ENCODE measurements at places on chromosomes 1 and 21.

DNA sequence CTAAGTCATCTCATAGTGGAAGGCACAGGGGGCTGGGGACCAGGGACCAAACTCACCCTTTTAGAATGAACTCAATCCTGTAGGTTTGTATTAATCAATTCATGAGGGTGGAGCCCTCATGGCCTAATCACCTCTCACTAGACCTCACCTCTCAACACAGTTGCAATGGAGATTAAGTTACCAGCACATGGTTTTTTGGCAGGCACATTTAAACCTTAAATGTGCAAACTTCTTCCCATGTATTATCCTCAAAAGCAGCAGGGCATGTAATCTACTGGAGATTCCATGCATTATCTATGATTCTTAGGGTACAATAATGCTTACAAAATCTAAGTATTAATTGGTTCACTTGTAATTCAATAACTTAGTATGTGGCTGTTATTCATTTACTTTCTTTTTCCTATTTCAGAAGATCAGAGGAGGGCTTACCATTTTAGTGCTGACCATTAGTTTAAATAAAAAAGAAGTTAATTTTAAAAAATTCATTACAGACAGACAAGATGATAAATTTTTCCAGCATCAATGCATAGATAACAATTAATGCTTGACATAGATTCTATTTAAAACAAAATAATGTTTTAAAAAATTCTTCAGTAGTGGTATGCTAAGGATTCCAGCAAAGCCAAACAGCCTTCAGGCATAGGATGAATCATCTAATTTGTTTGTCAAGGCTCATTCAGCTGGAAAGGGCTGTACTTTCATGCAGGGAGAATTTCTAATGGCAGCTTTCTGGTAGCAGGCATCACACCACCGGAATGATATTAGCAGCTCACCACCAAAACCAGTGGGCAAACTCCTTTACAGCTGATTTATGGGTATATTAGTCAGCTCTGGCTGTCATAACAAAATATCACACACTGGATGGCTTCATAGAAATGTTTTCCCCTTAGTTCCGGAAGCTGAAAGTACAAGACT lies 124.6 kb upstream of the ZNF648 start:
- no peak for DNase-seq

DNA sequence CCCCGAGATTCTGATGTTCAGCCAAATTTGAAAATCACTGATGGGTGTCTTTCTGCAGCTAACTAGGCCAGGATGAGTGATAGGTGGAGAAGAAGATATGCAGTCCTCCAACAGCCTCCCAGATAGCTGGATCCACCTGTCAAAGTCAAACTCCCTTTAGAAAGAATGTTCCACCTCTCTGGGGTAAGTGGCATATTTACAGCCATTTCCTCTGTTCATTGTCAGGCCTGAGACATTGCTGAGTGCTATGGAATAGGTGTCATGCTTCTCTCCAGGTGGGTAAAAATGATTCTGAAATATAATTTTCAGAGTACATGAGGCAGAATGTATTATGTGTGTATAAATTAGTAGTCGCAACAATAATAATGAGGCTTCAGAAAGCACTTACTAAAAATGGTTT lies 316.8 kb downstream of the TTLL7 start:
- DNase-seq: no peak

DNA sequence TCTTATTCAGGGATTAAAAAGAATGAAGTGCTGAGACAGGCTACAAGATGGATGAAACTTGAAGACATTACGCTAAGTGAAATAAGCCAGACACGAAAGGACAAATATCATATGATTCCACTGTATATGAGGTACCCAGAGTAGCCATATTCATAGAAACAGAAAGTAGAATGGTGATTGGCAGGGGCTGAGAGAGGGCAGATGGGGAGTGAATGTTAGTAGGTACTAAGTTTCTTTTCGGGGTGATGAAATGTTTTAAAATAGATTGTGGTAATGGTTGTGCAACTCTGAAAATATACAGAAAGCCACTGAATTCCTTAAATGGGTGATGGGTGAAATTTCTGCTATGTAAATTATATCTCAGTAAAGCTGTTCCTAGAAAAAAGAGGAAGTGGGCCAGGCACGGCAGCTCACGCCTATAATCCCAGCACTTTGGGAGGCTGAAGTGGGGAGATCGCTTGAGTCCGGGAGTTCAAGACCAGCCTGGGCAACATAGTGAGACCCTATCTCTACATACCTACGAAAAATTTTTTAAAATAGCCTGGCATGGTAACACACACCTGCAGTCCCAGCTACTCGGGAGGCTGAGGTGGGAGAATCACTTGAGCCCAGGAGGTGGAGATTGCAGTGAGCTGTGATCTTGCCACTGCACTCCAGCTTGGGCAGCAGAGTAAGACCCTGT lies 15.9 kb downstream of the SLC27A3 start:
- no peak for DNase-seq

DNA sequence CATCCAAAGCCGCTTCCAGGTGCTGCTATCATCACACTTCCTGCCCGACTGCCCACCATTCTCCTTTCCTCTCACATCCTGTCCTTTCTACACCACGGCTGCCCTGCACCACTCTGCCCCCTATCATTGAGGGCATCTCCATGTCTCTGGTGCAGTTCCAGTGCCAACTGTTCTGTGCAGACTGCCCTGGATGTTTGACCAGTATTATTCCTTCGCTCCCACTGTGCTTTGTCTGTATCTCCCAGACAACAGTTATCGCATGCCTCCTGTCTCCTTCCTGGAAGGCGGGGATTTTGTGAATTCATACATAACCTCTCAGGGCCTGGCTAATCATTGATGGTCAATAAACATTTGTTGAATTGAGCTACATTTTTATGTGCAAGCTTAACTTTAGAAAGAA lies 63.6 kb upstream of the GNG12 start:
- DNase-seq: no peak

DNA sequence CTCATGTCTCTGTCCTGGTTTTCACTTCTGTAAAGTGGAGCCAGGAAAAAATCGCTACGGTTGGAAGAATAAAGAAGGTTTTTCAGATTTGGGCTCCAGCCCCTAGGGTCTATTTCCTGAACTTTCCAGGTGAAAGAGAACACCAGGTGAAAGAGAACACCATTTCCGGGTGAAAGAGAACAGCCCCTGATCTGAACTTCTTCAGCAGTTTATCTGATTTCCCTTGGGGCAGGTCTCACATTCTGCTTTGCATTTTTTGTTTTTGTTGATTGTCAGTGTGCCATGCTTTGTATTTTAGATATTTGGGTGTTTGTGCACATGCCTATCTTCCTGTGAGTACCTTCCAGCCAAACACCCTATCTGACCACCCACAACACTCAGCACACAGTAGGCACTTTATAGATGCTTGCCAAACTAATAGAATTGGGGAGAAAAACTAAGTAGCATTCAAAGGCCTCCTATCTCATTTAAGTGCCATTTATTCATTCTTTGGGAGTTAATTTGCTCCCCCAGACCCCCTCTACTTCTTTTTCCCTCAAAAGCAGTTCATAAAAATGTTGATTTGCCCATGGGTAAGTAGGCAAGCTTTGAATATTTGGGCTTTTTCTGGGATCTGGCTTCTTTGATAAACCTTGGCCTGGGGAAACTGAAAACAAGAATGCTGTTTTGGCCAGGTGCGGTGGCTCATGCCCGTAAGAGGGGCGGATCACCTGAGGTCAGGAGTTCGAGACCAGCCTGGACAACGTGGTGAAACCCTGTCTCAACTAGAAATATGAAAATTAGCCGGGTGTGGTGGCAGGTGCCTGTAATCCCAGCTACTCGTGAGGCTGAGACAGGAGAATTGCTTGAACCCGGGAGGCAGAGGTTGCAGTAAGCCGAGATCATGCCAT lies 2.2 kb downstream of the NAV1 start:
- no peak for DNase-seq
